ENCODE measurements at places on chromosomes 16 and 17.

DNA sequence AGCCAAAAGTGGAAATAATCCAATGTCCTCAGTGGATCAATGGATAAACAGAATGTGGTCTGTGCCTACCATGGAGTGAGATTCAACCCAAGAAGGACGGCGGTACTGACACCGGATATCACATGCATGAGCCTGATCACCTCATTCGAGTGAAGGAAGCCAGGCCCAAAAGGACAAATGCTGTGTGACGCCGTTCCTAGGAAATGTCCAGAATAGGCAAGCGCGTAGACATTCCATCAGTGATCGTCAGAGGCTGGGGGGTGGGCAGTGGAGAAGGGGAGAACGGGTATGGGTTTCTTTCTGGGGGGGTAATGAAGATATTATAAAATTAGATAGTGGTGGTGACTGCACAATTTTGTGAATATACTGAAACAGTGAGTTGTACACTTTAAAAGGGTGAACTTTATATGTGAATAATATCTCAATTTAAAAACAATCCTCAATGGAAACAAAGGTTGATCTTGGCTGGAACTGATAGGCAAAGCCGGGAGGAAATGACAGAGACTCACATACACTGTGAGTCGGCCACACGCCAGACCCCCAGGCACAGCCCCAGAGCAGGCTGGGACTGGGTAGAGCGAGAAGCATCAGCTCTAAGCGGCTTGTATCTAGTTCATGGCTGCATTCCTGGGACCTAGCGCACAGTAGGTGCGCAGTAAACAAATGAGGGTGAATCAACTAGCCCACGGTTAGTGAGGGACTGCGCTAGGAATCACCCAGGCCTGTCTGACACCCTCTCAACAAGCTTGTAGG is 3.5 kb downstream of the DBNDD1 start:
- no peak for DNase-seq

DNA sequence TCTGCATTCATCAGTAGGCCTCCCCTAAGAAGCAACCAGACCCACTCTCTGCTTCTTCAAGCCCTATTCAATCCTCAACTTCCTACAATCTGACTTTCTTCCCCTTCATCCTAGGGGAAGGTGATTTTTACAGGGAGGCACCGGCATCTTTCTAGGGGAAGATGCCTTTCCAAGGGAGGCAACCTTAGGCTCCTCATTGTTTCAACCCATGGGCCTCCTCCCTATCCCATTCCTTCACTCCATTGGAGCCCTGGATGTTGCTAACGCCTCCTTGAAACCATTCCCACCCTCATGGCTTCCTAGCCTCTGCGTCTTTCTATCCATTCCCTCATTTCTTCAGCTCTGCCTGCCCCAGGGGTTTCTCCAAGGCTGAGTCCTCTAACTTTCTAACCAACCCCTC is 2.7 kb upstream of the CUEDC1 start:
- DNase-seq = no peak

- no peak for DNase-seq
Measured at GRCh38 chr17:50920041-50920410, 53.9 kb upstream of the TOB1 start.

DNA sequence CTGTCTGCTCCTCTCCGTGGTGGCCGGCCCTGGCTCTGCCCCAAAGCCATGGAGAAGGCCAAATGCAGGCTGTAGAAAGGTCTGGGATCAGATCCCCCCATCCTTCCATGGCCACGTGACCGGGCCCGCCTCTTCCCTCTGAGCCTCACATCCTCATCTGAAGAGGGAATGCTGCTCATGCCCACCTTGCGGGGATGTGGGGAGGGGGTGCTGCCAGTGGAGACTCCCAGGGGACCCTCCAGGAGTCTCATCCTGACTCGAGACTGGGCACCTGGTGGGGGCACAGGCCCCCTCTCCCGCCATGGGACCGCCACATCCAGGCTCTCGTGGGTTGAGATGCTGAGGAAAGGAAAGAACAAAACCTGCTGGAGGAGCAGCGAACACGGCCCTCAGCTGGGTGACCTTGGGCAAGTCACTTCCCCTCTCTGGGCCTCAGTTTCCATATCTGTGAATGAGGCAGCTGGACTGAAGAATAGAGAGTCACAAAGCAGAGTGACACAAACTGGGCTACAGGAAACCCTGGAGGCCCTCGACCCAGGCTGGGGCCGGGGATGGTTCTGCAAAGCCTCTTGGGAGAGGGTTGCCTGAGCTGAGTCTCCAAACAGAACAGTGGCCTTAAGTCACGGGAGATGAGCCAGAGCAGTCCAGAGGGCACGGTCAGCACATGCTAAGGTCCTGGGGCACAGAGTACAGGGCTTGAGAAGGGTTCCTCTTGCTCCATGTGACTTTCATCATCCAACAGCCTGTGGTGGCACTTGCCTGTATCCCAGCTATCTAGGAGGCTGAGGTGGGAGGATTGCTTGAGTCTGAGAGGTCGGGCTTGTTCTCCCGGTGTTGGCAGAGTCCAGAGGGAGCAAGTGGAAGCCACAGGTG is 30.1 kb downstream of the SOCS1 start:
- no peak for DNase-seq

- peak; percentile 66 for DNase-seq
Measured at GRCh38 chr17:7703584-7704479, 1.2 kb upstream of the EFNB3 start.

GRCh38 chr17:76527430-76528111 is 9.9 kb downstream of the CYGB start:
- DNase-seq = no peak

GRCh38 chr17:81901167-81902022 is 643 bp upstream of the NPB start:
- DNase-seq = no peak

GRCh38 chr16:79912592-79913310 is 312.2 kb upstream of the MAF start:
- DNase-seq = no peak

GRCh38 chr17:82257473-82257872 is 16.0 kb downstream of the CSNK1D start:
- peak; percentile 73 for DNase-seq

DNA sequence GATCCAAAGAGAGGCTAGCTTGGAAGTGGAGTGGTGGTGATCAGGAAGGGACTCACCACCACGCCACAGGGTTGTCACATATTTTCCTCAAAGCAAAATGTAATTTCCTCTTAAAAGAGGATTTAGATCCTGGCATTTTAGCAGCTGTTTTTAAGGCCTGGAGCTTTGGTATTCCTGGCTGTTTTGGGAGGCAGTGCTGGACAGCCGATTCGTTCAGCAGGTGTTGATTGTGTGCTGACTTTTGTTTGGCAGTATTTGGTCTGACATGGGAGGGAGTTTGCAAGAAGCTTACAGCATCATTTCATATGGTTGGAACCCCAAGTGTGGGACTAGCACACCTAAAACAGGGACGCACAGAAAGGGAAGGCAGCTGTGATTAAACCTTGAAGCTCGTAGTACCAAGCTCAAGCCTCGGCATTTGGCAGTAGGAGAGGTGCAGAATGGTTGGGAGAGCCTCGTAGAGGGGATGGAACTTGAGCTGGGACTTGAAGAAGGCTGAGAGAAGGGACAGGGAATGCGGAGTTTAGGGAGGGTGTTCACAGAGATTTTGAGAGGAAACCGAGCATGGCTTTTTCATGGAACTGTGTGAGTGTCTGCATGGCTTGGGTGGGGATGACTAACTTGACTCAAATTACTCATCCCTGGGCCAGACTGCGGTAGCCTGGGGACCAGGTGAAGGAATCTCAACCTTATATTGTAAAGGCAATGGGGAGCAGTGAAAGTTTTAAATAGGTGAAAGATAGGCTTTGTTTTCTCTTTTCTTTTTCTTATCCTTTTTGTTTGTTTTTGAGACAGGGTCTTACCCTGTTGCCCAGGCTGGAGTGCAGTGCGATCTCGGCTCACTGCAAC is 52.3 kb downstream of the RPTOR start:
- DNase-seq = no peak

DNA sequence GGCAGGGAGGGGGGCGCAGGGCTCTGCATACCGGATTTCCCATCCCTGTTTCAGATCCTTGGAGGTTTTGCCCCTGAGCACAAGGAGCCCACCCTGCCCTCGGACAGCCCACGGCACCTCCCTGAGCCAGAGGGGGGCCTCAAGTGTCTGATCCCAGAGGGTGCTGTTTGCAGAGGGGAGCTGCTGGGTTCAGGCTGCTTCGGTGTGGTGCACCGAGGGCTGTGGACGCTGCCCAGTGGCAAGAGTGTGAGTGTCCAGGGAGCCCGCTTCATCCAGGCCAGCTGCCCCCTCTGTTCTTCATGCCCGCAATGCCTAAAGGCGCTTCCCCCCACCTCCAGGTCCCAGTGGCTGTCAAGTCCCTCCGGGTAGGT is 2.5 kb downstream of the TNK1 start:
- no peak for DNase-seq

DNA sequence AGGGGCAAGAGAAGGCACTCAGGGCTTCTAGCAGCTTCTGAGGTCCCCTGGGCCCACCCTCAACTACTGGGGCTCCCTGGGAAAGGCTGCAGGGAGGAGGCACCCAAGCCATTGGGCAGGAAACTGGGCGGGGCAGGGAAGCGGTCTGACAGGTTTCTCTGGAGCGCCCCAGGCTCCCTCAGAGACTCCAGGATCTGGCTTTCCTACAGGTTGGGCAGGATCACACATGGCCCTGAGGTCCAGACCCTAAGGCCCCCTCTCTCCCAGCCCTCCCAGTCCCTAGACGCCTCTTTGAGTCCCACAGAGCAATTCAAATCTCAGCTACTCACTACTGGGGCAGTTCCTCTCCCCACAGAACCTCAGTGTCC is 14.3 kb downstream of the JUP start:
- DNase-seq = no peak

- no peak for DNase-seq
Measured at GRCh38 chr16:82282662-82283061, 112.6 kb upstream of the MPHOSPH6 start.

GRCh38 chr16:2523801-2524231 is 3.6 kb downstream of the AMDHD2 start:
- no peak for DNase-seq

Data from head of caudate nucleus (tissue), 42 donors.